ENCODE measurements at places on chromosomes 4 and X. TPM values are rescaled to one million over a fixed set of nuclear protein-coding genes. Genes with fewer than 3 reads are reported as not detected.

The CPLX1 gene
- total RNA-seq = 0.67 TPM

- peak; percentile 23 for DNase-seq
These were observed 16.3 kb upstream of the PLCXD1 start for GRCh38 chrX:264634-265455.

- no peak for DNase-seq
These were observed 945.0 kb upstream of the INTU start for GRCh38 chr4:126687655-126688358.

- no peak for DNase-seq
These were observed 87.5 kb upstream of the RBPJ start for GRCh38 chr4:26233350-26233749.

The SAT1 gene
- total RNA-seq = 29.2 TPM

Measured in H1 (cell line).